ENCODE measurements at places on chromosomes 16 and 17.

- no peak for DNase-seq
Observed at GRCh38 chr16:49693445-49693844, 162.5 kb downstream of the ZNF423 start.

DNA sequence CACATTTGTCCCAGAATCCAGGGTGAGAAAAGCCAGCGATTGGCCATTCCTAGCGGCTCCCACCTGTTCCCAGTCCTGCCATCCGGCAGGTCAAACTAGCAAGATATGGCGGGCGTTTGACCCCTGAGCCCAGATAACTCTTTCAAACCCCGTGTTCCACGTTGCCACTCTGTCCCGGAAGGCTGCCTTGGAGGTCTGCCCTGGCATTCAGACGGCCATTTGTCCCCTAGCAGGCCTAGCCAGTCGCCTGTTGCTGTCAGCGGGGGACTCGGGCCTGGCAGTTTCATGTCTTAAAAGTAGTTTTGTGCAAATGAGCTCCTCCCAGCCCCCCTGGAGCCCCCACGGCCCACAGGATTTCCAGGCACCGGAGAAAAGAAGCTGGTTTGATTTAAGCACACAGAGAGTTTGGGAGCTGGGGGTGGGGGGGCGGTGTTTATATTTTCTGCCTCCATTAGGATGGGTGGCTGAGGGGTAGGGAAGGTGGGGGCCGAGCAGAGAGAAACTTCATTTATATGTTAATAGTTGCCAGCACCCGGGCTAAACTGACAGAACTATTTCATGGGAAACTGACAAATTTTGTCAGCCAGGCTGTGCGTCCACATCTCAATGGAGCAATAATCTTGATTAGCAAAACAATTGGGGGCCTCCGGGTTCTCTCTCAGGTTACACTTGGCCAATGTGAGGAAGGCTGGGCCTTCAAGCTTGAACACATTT lies 240.9 kb upstream of the SALL1 start:
- DNase-seq = no peak

- DNase-seq = peak; percentile 99
Observed at GRCh38 chr17:58517928-58518609, 3.6 kb upstream of the MTMR4 start.

GRCh38 chr17:39573447-39574298 lies 34.0 kb downstream of the NEUROD2 start:
- peak; percentile 89 for DNase-seq

- no peak for DNase-seq
Observed at GRCh38 chr17:50909765-50910605, 43.8 kb upstream of the TOB1 start.

- DNase-seq = no peak
Observed at GRCh38 chr17:75950855-75951554, 10.2 kb upstream of the FBF1 start.

- no peak for DNase-seq
Observed at GRCh38 chr16:49961089-49961488, 63.9 kb upstream of the CNEP1R1 start.

- DNase-seq = no peak
Observed at GRCh38 chr17:68260051-68260762, 12.4 kb downstream of the AMZ2 start.

DNA sequence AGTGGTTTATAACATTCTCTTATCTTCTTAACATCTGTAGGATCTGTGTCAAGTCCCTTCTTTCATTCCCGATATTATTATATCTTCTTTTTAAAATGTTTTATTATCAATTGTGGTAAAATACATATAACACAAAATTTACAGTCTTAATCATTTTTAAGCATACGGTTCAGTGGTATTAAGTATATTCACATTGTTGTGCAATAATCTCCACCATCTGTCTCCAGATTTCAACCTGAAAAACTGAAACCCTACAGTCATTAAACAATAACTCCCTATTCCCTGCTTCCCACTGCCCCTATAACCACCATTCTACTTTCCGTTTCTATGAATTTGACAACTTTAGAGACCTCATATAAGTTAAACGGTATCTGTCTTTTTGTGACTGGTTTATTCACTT lies 45.5 kb downstream of the CEP112 start:
- DNase-seq = no peak

- no peak for DNase-seq
Observed at GRCh38 chr17:66508896-66509844, 206.8 kb downstream of the PRKCA start.

DNA sequence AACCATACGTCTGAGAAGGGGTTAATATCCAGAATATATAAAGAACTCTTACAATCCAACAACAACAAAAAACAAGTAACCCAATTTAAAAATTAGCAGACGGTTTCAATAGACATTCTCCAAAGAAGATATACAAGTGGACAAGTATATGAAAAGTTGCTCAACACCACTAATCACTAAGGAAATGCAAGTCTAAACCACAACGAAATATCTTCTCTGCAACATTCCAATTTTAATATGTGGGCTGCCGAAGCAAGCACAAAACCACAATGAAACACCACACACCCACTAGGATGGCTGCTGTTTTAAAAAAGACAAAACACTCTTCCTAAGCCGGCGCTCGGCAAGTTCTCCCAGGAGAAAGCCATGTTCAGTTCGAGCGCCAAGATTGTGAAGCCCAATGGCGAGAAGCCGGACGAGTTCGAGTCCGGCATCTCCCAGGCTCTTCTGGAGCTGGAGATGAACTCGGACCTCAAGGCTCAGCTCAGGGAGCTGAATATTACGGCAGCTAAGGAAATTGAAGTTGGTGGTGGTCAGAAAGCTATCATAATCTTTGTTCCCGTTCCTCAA lies 5.9 kb upstream of the SLC13A2 start:
- DNase-seq = no peak

DNA sequence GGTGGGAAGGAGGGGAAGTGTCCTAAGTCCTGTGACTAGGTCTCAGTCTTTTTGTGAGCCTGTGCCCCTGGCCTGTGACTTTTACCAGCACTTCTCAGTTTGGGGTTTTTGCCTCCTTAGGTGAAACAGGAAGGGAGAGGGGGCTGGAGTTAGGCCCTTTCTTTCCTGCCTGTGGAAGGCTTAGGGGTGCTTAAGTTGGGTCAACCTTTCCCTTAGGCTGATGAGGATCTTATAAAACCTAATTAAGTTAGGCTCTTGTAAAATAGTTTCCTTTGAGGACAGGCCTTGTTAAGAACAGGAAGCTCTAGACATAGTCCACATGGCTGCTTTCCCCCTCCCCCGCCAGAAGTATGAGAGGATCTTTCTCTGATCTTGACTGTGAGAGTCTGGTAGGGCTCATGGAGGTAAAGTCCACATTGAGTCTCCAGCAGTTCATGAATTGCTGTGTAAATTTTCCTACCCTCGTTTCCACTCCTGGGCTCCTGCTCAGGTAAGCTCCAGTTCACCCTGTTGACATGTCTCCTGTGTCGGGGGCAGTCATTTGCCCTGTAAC lies 17.0 kb upstream of the DNASE1 start:
- no peak for DNase-seq

DNA sequence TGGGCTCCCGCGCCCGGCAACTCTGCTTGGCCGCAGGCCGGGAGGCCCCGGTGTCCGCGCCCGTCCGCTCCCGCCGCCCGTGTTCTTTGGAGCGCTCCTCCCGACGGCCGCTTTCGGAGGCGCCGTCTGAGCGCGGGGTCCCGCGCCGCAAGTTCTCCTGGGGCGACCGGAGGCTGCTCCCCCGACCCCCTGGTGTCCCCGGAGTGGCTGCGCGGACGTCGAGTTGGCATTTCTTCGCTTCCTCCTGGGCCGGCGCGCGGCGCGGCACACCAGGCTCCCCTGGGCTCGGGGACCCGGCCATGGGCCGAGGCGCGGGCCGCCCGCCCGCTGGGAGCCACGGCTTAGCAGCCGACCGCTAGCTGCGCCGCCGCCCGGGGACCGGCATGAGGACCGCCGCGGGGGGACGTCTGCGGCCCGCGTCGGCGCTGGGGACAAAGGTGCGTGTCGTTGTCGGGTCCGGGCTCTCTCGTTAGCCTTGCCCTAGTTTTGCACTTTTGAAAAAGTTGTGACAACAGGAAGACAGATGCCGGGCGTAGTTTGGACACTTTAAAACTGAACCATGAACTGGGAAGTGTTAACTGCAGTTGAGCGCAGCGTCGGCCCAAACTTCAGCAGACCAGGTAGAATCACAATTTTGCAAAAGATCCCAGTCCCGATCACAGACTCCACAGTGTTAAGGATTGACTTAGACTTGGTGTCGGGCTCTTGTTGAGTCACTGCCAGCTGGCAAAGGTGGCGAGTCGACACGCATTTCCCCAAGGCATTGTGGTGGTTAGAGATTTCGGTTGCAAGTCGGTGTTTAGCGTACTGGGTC lies 700 bp downstream of the UBN1 start:
- DNase-seq = peak; percentile 73

DNA sequence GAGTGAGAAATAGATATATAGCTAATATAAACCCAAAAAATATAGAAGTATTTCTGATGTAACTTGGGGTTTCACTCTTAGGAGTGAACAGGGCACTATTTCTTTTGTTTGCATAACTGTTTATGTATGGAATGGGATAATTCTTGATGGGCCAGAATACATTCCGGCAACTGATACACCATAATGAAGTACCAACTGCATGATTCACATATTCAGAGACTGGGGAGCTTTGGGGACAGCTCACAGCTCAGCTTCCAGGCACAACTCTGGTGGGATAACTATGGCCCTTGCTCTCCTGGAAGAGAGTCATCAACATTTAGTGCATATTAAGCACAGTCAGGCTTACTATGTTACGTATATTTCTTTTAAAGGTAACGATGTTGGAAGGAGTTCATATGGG lies 42.1 kb upstream of the ADCY7 start:
- no peak for DNase-seq

- no peak for DNase-seq
Observed at GRCh38 chr17:76993651-76994050, 125.4 kb downstream of the MGAT5B start.

DNA sequence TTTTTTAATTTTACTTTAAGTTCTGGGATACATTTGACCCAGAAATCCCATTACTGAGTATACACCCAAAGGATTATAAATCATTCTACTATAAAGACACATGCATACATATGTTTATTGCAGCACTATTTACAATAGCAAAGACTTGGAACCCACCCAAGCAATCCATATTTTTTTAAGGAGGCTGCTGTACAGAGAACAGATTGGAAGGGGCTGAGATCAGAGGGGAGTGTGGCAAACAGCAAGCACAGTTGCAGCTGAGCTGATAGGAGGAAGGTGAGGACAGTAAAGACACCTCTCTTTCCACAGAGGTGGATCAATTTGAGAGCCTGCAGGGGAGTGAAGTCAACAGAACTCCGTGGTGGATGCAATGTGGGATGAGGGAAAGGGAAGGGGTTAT lies 10.2 kb upstream of the TMEM238L start:
- DNase-seq = no peak

DNA sequence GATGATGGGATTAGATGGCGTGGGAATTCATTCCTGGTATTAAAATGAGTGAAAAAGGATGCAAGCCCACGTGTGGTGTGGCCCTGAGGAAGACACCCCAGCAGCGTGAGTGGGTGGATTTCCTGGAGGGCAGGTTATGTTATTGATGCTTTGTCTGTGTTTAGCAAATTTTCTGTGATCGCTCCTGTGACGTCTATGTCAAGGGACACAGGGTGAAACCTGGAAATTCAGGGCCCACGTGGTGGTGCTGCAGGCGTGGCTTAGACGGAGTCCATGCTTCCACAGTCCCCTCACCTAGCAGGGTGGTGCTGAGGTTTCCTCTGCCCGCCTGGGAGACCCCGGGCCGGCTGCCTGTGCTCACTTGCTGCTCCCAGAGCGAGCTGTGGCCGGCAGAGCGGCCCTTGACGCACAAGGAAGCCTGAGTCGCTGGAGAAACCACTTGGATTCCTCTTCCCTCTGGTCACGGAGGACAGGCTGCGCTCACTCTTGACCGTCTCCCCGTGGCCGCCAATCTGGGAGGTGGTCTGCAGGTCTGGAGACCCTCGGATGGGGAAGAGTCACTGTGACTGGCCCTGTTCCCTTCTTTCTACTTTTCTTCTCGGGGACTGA lies 23.4 kb downstream of the BAIAP2 start:
- no peak for DNase-seq

DNA sequence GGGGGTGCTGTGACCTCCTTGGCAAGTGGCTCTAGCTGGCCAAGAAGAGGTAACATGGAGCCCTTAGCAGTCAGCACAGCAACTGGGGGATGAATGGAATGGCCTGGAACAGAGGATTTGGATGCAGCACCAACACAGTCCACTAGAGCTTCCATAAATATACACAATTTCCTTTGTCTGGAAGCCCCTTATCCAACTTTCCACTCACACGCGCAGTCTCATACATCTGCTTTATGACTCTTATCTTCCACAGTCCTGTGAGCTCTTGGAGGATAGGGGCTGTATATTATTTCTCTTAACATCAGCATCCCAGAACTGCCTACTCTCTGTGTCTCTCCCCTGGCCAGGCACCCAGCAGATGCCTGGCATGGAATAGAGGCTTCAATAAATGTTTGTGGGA lies 235.6 kb upstream of the MAF start:
- no peak for DNase-seq

DNA sequence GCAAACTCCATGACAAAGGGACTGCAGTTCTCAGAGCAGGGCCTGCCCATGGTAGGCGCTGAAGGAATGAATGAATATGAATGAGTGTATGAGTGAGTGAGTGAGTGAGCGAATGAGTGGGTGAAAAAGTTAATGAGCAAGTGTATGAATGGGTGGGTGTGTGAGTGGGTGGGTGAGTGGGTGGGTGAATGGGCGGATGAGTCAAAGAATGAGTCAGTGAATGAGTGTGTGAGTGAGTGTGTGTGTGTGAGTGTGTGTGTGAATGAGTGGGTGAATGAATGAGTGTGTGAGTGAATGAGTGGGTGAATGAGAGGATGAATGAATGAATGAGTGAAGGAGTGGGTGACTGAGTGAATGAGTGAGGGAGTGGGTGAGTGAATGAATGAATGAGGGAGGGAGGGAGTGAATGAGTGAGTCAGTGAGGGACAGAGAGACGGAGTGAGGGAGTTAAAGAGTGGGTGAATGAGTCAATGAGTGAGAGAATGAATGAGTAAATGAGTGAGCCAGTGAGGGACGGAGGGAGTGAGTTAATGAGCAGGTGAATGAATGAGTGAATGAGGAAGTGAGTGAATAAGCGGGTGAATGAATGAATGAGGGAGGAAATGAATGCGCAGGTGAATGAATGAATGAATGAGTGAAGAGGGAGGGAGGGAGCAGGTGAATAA lies 11.1 kb upstream of the CHMP6 start:
- no peak for DNase-seq

DNA sequence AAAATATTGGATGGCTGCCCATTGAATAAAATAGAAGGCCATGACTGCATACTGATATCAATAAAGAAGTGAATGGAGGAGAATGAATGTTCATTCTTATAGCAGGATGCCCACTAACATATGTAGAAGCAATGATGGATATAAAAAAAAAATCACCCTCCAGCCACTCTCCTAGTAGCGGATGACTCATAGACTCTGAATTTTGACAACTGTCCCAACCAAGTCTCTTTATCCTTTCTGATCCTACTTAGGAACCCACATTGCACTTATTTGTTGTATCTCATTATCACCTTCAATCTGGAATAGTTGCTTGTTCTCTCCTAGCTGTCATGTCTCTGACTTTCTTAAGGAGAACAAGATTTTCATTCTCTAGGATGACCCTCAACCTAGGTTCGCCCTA lies 429.9 kb downstream of the HS3ST3B1 start:
- no peak for DNase-seq

DNA sequence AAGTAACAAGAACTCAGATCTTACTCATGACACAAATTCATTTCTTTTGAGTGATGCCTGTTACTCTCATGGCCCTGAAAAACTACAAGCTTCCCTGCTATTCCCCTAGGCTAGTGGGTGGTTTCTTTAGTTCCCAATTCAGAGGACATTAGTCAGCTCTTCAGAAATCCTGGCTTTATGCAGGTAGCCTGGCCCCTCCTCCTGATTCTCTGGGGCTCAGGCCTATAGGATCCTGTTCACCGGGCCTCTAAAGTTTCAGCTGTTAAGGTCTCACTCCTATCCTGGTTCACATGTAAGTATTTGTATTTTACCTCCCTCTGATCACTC lies 87.3 kb upstream of the IRX5 start:
- no peak for DNase-seq

All from D341Med (cell line).